ENCODE measurements at places on chromosomes 12 and 14.
A peak's percentile ranks its signal among the peaks of the same experiment; 100 is the strongest.

- no peak for DNase-seq
These were observed 170.4 kb upstream of the FLRT2 start for GRCh38 chr14:85359505-85359904.

DNA sequence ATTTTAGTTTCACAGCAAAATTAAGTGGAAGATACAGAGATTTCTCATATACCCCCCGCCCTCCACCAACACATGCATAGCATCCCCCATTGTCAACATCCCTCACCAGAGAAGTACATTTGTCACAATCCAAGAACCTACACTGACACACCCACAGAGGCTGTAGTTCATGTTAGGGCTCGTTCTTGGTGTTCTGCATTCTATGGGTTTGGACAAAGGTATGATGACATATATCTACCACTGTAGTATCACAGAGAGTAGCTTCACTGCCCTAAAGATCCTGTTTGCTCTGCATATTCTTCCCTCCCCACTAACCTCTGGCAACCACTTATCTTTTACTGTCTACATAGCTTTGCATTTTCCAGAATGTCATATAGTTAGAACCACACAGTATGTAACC is 444.6 kb upstream of the DCN start:
- no peak for DNase-seq

- DNase-seq, result peak; percentile 28
These were observed at the start of gene MSRB3 for GRCh38 chr12:65278576-65279368. TSS of gene MSRB3 (plus strand) at chr12:65278683. CDS start at chr12:65308580, 29,897 bp downstream.

- no peak for DNase-seq
These were observed 83.0 kb downstream of the TTC7B start for GRCh38 chr14:90733139-90733808.

- DNase-seq, result peak; percentile 8
These were observed 25.4 kb downstream of the AP5M1 start for GRCh38 chr14:57293866-57294837.

DNA sequence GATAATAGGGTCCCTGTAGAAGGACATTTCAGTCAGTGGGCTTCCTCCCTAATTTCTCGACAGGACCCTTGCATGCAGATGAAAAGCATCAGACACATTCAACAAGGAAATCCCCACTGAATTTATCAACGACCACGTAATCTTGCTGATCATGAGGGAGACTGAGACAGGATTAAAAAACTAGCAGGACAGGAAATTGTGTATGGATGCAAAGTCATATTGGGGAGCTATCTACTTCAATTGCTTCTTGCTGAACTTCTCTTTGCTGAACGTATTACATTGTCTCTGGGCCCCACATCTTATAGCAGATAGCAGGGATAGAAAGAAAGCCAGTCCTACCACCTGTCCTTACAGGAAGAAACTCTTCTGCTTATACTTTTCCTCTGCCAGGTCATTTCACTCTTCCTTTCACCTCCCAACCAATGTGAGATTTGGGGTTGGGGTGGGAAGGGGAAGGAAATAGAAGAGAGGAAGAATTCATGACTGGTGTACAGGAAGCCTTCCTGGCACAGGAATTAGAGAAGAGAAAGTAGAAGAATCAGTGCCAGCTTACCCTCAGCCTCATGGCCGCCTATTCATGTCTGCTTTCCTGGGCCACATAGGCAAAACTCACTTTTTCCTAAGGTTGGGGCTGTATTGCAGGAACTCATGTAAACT is 333.3 kb downstream of the ZFP36L1 start:
- no peak for DNase-seq

DNA sequence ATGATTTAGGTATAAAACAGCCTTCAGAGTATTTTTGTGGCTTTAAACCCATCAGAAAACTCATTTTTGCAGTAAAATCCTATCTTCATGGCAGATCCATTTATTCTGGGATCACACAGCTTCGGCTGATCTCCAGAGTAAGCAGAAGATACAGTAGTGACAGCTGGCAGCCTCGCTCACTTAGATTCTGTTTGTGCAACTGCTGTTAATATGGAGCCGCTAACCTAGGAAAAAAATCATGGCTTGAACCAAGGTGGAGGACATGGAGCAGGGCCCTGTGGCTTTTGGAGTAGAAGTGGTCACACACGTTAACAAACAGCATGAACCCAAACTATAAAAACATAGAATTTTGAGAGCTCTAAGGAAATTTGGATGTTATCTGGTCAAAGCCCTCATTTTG is 137.2 kb upstream of the ARHGAP5 start:
- no peak for DNase-seq

DNA sequence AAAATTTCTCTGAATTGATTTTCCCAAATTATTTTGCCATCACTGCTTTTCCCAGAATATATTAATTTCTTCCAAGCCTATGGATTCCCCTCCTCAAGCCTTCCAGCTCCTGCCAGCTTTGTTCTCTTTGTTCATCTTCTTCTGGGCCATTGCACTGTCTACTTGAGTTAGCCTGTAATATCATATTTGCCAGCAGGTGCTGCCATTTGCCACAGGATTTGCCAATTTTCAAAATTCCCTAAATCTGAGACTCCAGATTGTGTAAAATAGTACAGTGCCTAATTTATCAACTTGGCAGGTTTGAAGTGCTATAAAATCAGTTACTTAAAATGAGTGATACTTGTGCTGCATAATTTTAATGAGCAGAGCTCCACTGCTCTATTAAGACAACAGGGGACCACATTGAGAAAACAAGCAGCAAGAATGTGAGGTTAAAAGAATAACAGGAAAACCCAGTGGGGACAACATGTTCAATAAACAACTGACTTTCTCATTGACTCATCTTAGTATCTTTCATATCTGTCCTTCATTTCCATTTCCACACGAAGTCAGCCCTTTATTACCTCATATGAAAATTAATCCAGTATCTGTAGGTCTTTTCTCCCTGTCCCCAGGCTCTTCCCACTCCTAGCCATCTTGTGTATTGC is 84.6 kb upstream of the CCDC196 start:
- no peak for DNase-seq

- DNase-seq, result no peak
These were observed 95.8 kb downstream of the LGMN start for GRCh38 chr14:92652413-92653151.

- DNase-seq, result no peak
These were observed 8.5 kb downstream of the AMN start for GRCh38 chr14:102930753-102931579.

DNA sequence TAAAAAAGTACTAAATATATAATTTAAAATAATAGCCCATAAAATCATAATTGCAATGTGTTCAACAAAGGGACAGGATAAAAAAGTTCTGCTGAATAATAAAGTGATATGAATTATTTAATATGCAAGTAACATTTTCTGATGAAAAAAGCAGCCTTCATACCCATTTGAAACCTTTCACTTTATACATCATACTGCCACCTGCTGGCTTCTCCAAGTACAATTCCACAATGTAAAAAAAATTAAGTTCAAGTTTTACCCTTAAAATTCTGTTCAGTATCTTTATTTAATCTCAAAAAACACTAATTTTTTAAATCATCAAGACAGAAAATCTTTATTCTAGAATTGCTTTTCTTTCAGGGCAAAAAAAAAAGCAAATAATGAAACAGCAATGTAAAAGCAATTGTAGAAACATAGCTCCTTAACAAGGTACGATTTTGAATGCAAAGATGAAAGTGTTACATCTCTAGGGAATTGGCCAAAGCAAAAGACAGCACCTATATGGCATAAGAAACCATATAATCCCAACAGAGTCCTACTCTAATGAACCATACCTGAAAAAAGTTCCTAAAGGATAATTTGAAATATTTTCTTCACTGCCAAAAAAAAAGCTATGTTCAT is 15.0 kb downstream of the MDM1 start:
- peak; percentile 41 for DNase-seq

DNA sequence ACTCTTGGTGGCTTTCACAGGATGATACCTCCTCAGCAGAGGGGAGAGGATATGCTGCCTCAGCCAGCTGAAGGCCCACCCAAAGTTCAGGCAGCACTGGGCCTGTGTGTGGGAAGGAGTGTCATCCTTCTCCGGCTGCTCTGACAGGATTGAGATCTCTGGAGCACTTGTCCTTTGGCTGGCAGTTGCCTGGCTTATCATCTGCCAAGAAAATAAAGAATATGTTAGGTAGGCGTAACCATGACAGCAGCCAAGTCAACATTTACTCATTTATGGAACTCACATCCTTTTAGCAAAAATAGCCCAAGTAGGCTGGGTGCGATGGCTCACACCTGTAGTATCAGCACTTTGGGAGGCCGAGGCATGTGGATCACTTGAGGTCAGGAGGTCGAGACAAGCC is 68.5 kb downstream of the PPFIBP1 start:
- peak; percentile 59 for DNase-seq

All from astrocyte of the cerebellum (primary cell).